ENCODE measurements at places on chromosomes 4 and X.

DNA sequence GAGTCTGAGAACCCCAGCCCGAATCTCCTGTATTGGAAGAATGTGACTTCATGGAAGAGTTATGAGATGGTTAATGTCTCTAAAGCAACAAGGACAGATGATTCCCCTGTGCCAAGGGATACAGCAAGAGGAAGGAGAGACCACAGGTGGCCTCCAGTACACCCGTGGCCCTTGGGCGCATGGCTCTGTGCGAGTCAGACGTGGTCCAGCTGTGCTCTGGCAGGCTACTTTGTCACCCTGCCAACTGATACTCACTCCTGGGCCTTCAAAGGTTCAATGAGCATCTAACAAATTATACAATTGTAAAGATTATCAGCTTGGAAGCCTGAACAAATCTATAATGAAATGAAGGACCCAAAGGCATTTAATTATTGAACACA lies 71.7 kb downstream of the NYX start:
- no peak for DNase-seq

GRCh38 chr4:27068151-27068867 lies 207.7 kb downstream of the STIM2 start:
- no peak for DNase-seq

DNA sequence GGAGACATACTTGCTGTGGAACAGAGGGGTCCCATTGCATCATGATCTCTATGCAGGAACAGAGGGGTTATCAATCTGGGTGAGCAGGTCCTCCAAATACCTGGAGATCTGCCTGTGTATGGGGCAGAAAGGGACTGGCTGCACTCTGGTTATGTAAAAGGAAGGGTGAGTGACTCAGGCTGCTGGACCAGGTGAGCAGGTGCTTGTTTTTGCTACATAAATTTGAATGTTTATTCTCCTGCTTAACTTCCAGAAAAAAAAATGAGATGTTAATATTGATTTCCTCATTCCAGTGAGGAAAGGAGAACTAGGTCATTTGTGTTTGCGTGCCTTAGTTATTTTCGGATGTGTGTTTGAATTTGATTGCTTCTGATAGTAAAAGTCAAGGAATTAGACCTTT lies 225.8 kb upstream of the TRAM1L1 start:
- no peak for DNase-seq

DNA sequence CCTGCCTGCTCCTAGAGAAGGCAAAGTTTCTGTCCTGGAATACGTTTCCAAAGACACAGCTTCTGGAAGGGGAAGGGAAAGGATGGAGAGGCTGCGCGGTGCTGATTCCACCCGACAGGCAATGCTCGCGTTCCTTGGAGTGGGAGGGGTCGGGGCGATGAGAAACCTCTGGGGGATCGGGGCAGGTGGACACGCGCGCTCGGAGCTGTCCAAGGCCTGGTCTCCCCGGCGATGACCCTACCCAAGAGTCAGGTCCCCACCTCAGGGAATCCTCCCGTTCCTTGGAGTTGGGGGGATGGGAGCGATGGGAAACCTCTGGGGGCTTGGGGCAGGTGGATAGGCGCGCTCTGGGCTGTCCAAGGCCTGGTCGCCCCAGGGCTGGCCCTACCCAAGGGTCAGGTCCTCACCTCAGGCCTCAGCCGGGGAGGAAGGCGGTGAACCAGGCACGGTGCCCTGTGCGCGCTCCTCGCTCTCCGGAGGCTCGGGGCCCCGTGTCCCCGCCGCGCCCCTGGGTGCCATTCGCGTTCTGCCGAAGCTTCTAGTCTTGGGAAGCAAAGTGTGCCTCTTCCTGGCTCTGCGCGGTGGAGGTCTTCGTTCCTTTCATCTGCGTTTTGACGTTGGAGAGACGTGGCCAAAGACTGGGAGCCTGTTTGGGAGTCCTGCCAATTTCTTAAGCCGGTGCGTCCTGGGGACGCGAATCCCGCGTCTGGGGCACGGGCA lies 10.6 kb upstream of the SHOX start:
- no peak for DNase-seq

DNA sequence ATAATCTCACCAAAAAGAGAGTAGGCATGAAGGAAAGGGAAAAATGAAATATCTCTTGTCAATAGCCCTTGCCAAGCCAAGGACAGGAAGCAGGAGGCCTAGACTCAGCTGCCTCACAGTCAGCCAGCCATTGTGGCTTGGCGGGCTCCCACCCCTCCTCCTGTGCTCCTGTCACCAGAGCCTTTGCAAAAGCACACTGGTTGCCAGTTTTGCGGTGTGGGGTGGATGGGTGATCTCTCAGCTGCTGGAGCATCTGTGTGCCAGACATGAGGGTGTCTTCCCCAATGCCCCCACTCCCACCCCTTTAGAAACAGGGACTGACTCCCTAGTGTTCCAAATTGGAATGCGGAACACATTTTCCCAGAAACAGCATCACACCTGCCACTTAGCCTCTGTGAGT lies 26.1 kb downstream of the ARHGEF6 start:
- no peak for DNase-seq

DNA sequence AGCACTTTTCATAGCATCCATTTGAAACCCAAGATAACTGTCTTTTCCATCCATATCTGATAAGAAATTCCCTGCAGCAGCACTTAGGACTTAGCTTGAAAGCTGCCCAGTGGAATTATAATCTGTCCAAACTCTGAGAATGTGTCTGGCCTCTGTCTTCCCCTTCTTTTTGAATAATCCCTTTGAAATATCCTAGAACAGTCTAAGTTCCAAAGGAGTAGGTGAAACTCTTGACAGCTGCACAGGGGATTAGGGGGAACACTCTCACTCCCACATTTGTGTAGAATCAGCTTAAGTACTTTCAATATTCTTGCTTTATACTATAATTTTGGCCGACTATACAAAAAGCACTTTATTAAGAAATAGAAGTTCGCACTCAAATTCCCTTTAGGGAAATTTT lies 157.7 kb downstream of the PAPSS1 start:
- no peak for DNase-seq

DNA sequence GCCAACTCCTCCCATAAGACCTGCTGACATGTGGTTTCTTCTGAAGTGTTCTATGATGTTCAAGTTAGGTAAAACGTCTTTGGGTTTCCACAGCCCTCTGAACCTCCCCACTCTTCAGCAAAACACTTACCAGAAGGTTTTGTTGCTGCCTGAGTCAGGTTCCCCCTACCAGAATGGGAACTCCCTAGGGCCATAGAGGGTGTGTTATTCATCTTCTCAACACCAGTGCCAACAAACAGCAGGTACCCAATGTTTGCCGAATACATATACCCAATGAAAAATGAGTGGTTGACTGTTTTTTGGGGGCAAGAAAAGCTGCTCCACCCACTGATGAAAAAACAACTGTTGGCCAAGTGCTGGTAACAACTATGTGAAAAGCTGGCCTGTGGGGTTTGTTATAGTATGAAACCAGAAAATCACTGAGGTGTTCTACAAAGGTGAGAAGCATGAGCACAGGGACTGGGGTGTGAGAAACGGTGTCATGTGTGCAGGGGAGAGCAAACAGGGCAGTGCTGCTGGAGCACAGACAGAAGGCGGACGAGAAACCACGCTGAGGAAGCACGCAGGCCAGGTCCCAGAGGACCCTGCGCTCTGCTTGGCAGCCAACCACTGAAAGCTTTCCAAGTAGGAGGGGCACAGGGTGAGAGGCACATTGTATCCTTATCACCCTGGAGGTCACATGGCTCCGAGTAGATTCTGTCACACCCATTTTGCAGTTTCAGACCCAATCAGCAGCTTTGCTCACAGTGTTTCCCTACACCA lies 28.8 kb downstream of the ATP8A1 start:
- peak; percentile 47 for DNase-seq

- DNase-seq: peak; percentile 44
Observed at GRCh38 chrX:136768469-136769084, 12.2 kb downstream of the ARHGEF6 start.

DNA sequence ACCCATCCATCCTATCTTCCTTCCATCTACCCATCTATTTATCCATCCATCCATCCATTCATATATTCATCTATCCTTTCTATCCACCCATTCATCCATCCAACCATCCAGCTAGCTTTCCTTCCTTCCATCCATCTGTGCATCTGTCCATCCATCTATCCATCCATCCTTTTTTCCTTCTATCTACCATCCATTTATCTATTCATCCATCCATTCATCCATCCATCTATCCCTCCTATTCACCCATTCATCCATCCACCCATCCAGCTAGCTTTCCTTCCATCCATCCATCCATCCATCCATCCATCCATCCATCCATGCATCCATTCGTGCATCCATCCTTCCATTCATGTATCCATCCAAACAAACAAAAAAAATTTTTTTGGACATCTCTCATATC lies 118.8 kb downstream of the PSAPL1 start:
- no peak for DNase-seq

DNA sequence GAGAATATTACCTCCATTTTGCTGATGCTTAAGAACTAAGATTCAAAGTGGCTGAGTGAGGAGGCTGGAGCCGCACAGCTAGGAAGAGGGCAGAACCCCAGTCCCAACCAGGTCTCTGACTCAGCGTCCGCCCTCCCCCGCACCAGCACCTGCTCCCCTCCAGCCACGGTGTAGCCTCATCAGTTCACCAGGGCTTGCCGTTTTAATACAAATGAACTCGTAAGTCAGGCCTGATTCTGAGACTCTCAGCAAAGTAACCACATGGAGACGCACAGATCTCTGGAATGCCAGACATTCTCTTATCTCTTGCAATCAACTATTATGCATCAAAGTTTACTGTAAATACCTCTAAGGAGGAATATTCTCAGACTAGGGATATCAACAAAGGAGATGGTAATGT lies 52.4 kb downstream of the ENPP6 start:
- DNase-seq: no peak

GRCh38 chr4:184503869-184504300 lies 29.5 kb upstream of the IRF2 start:
- no peak for DNase-seq

DNA sequence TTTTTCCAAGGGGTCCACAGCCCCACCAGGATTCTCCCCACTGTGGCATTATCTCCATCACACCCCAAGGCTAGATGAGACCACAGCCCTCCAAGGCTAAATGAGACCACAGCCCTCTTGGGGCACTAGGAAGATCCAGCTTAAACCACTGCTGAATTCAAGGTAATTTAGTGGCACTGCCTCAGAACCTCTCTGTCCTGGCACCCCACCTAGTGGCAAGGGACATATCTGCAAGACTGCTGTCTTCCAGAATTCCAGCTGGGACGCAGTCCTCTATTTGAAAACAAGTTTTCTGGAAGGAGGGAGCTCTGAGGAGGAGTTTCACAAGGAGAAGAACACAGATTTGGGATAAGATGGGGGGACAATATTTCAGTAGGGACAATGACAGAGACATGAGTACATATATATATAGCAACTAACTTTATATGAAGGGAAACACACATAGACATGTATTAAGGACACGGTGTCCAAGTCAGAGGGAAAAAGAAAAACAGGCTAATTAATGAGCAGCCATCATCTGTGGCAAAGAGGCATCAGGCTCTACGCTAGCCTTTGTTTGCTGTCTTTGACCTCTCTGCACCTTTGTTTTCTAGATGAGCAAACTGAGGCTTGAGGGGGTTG lies 9.3 kb downstream of the CETN2 start:
- no peak for DNase-seq

All from activated CD4-positive, CD25-positive, alpha-beta regulatory T cell treated with anti-CD3 and anti-CD28 coated beads, Interleukin-2, amount 50 U/mL, for 72 hours (primary cell).